Occipital lobe (tissue), 3 donors: ENCODE measurements at places on chromosomes 1 and 21. TPM values are rescaled to one million over a fixed set of nuclear protein-coding genes. Genes with fewer than 3 reads are reported as not detected.

The SDF4 gene
- total RNA-seq: 18.4 TPM

DNA sequence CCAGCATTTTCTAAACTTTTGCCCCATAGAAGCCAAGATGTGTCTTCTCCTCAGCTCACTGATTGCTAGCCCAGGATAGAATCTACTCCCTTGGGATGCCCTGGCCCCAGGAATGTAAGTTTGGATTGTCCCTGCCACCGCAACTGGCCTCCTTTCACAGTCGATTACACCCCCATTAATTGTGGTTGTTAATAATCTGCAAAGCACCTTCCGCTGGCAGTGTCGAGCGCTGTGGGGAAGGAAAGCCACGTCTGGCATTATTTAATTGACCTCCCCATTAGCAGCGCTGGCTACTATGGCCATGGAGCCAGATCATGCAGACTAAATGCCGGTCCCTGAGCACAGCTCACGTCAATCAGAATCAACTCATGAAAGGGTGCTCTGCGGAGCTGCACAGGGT, 597.3 kb upstream of the PLXNA2 start:
- DNase-seq: no peak

DNA sequence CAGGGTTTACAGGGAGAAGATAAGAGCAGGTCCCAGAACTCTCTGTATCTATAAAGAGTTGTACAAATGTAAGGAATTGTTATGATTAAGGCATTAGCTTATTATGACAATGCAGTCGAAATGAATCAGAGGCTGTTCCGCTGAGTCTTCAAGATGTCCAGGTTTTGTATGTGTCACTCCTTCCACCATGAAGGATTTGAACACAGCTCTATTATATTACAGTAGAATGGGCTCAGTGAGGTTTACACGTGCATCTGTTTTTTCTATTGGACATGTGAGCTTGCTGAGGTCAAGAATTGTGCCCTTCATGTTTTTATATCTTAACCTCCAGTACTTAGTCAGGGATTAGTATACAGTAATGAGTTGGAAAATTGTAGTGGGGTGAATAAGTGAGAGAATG, 86.3 kb downstream of the MPZL1 start:
- DNase-seq: no peak

- peak; percentile 23 for DNase-seq
Measured at GRCh38 chr1:119582801-119583200, 65.3 kb downstream of the ZNF697 start.

- no peak for DNase-seq
Measured at GRCh38 chr1:242788771-242789170, 264.3 kb upstream of the PLD5 start.

GRCh38 chr21:15744926-15745325, 15.1 kb downstream of the USP25 start:
- DNase-seq: no peak

- DNase-seq: peak; percentile 16
Measured at GRCh38 chr1:208149776-208150514, 94.2 kb downstream of the PLXNA2 start.

- DNase-seq: no peak
Measured at GRCh38 chr1:2821966-2822620, 20.6 kb upstream of the TTC34 start.

DNA sequence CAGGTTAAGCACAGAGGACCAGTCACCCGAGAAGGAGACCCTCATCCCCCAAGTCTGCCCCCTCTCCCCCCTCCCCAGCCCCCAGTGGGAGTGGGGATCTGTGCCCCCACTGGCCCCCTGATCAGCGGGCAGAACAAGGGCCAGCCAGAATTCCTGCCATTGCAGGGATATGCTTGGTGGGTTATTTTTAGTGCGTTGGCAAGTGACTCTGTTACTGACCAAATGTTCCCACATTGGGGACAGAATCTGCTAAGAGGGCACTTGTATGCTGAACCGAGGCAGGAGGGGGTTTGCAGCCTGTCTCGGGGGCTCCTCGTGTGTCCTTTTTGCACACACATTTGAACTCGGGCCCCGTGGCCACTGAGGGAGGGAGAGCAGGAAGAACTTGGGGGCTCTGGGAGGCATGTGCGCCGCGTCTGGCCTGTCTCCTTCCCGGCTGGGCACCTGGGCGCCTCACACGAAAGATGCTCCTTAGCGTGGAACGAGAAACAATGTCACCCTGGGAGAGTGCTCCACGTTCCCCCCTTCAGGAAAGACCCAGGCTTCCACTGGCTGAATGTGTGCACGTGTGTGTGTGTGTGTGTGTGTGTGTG, 66.4 kb upstream of the CASZ1 start:
- no peak for DNase-seq

- DNase-seq: no peak
Measured at GRCh38 chr1:84946631-84947030, 50.3 kb downstream of the MCOLN2 start.

- no peak for DNase-seq
Measured at GRCh38 chr1:155082301-155083051, 3.8 kb downstream of the EFNA3 start.

- peak; percentile 80 for DNase-seq
Measured at GRCh38 chr1:33180911-33181890, 642 bp downstream of the TRIM62 start.
